ENCODE measurements at places on chromosomes 3 and 15.
A peak's percentile ranks its signal among the peaks of the same experiment; 100 is the strongest.

DNA sequence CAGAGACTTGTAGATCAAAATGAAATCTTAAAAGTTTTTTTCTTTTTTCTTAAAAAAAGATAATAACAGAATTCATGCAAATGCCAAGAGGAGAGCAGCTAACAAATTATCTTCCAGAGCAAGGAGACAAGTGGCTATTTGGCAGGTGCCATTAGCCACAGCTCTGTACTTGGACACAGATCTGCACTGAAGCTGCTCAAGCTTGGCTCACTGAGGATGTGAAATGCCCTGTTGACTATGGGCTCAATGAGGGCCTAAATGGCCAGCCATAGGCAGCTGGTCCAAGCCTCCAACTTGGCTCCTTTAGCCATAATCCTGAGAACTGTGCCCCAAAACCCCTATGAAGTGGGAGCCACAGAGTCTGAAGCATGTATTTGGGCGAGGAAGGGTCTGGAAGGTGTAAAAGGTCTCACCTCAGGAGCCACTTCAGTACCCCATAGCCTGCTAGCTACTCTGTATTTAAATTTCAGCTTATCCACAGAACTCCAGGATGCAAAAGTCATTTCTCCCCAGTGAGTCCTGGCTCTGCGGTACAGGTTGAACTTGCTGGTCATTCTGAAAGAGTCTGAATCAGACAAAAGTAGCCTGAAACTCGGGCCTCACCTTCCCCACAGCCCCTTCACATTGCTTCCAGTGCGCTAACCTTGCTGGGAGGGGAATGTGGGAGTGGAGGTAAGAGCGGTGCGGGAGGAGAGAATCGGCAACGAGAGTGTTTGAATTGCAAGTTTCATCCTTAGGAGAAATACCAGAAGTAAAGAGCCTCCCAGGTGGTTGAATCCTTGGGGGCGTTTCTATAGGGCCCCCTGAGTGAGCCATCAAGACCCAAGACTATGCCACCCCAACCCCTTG is 48.0 kb downstream of the ZIC4 start:
- DNase-seq = no peak

DNA sequence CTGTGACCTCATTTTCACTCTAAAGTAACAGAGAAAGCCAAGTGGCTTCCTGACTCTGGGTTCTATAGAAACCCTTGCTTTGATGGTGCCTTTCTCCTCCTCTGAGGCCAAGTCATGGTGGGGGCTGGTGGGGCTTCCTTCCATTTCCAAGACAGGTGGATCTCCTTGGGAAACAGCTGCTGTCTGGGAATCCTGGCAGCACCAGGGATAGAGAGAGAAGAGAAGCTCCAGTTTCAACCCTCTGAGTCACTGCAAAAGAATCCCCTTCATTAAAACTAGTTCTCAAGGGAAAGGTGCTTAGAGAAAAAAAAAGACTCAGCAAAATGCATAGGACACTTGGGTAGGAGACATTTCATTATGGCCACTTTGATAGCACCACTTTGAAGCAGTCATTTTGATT is 614.4 kb downstream of the FHIT start:
- DNase-seq = no peak

DNA sequence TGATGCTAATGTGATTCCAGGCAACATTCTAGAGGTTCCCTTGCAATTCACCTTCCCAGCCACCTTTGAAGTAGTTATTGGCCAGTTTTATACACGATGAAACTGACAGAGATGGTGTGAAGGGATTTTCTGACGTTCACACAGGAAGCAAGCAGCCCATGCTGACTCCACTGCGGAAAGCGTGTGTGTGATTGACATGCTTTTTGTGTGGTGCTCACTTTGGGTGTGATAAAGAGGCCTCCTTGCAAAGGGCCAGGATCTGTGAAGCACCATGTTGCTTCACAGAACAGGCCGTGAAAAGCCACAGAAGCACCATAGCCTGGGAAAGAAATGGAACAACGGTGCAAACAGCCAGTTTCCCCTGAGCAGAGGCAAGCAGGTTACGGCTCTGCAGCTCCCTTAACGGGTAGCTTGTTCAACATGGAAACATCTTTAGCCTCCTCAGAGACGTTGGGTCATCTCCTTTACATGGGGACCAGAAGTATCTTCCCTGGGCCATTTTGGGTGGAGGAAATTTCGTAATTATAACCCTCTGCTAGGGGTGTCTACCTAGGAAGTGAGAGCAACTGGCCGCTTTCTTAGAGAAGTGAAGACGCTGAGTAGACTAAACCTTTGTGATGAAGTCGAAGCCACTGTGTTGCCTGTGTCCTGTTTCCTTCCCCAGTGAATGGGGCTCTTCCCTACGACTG is 108.5 kb downstream of the APBA2 start:
- peak; percentile 47 for DNase-seq

GRCh38 chr3:107579371-107579770 is 56.6 kb downstream of the BBX start:
- no peak for DNase-seq

DNA sequence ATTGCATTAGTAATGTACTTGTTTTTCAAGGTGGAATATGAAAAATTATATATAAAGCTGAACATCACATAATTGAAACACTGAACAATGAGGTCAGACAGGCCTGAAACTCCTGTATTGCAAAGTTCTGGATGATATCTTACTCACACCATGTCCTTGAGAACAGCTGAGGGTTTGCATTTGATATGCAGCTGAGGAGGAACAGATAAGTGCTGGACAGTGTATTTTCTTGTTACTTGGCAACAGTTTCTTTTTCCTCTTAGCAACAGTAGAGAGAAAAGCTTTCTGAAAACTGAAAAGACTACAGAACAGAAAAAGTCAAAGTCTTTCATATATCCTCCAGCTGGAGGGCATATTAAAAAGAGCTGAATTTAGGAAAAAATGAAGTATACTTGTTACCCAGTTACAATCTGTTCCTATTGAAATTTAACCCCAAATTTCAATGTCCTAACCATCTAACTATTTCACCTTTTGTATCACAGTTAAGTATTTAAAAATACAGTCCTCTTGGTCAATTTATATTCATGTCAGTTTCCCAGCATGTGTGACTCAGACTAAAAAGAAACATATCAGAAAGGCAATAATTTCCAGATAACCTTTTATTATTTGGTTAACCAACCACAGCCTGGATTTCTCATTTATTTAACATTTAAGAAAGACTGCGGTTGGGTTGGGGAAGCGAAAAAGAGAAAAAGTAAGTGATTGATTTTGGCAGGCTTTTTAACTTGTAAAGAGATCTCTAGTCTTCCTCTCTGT is 733.0 kb upstream of the DPPA4 start:
- DNase-seq = no peak

DNA sequence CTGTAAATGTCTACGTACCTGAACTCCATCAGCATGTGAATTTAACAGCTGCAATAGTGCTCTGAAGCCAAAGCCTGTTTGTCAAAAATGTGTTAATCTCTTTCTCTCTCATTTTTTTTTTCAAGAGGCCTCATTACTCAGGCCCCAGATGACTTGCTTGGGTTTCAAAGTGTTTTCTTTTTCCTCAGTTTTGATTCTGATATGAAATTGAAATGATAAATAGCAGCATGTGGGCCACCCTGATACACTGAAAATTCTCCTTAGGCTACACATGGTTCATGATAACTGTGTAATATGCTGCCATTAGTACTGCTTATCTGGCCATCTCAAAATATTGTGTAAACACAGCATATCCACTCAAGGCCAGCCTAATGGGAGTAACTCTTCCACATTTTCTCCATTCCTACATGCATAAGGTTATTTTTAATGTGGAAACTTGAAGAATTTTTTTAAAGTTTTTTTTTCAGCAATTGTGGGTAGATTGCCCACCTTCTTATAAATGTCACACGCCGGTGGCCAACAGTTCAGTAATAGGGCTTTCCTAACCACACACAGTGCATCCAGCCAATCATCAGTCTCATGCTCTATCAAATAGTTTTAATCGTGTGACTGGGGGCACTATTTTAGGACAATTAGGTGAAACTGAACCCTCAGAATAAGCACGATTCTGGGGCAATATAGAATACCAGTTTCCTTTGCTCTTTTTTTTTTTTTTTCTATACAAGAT is 13.1 kb upstream of the DENND4A start:
- no peak for DNase-seq

DNA sequence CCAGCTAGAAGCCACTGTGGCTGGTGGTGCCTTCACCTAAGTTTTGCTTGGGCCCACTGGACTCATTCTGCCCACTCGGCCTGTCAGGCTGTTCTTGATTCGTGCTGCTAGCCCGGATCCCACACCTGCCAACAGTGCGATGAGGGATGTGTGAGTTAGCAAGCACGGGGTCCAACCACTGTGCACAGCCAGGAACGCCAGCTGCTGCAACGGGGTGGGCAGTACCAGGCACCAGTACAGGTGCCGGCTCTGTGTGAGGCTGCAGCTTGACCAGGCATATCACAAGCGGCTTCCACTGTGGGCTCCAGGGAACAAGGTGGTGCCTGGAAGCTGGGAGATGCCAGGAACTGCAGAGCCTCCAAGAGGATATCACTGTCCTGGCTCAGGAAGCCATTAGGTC is 481.2 kb downstream of the OTOL1 start:
- DNase-seq = no peak

DNA sequence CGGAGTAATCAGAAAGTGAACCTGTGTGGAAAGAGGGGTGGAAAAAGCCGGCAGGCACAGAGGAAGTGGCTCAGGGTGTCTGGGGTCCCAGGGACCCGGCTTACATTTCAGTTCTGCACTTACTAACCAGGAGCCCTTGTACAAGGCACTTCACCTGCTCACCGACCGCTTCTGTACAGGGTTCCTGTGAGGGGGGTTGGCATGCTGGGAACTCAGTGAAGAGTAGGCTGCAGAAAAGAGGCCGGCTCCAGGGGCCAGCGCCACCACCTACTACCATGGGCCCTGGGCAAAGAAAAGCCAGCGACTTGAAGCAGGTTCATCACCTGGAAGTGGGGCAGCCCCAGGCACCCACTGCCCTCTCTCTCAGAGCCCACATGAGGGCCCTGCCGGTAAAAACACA is 6.2 kb downstream of the STIMATE start:
- no peak for DNase-seq

DNA sequence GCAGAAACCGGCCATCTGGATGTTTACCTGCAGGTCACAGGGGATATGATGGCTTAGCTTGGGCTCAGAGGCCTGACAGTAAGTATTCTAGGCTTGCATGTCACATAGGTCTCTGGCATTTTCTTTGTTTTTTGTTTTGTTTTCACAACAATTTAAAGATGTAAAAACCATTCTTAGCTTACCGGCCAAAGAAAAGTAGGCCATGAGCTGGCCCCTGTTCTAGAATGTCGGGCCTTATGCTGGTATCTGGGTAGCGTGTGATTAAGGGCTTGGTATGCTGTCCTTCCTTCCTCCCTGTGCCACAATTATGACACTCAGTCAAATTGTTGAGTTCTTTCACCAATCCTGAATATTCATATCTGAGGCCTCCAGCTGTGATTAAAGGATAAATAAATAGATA is 40.2 kb downstream of the C3orf85 start:
- DNase-seq = no peak

- no peak for DNase-seq
Measured at GRCh38 chr15:22978691-22979237, 1.4 kb downstream of the CYFIP1 start.
